Pancreas (tissue), 10 donors: ENCODE measurements at places on chromosomes 5 and 9. TPM values are rescaled to one million over a fixed set of nuclear protein-coding genes. Genes with fewer than 3 reads are reported as not detected.

DNA sequence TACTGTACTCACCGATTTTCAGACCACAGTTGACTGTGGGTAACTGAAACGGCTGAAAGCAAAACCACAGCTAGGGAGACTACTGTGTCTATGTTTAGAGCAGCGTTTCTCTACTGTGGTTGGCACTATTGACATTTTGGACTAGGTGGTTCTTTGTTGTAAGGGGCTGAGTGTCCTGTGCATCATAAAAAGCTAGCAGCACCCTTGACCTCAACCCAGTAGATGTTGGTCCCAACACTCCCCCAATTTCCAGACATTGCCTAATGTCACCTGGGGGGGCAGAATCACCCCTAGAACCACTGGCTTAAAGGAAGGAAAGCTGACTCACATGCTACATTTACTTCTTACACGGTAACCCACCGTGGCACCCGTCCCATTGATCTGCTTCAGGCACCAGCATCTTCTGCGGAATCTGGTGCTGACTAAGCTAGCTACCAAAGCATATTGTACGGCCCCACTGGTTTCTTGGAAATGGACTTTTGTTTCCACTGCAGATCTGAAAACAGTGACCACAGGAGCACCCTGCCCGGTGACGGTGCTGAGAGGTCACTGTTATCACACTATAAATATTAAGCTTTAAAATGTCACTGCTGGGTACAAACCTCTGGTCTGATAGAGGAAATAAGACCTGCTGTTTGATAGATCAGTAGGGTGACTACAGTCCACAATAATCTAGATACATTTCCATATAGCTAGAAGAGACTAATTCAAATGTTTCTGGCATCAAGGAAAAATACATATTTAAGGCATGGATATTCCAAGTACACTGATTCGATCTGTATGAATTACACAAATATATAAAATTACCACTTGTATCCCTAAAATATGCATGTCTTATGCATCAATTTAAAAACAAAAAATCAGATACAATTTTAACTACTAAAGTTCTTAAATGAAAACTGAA lies 151.4 kb downstream of the HSD17B3 start:
- no peak for DNase-seq

CDX1 gene
- not detected for total RNA-seq

DNA sequence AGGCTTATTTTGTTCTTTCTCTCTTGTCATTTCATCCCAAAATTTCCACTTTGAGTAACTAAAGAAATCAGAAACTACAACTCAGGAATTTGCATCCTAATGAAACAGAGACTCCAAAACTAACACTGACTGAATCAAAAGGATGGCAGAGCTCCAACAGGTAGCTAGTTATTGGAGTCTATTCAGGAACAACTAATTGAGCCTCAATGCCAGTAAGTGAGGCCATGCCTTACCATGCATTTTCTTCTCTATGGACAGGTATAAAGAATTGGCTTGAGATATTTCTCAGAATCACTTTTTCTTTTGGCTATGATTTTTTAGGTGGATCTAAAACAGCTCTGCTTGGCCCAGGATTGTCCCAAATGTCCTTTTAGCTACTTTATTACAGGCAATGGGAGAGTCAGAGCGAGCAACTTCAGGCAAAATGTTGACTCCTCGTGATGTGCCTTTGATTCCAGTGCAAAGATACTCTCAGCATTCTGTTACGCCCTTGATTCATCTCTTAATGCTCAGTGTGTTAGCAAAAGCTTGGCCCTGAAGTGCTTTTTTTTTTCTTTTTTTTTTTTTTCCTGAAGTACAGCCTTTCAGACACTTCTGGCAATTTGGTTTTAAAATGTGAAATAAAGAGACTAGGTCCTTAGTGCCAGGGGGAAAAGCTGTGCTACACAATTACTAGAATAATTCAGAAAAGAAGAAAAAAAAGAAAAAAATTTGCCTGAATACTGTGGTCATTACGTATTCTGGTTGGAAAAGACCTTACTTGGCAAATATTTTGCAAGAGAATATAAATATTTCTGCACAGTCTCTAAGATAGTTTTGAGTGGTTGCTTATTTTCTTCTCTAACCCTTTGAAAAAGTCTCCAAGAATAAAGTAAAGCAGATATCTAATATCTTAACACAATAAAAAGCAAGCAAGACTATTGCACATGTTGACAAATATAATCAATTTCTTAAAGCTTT lies 423.7 kb downstream of the ANXA1 start:
- DNase-seq, result no peak

- no peak for DNase-seq
Observed at GRCh38 chr5:156802501-156802900, 47.6 kb upstream of the PPP1R2B start.

DNA sequence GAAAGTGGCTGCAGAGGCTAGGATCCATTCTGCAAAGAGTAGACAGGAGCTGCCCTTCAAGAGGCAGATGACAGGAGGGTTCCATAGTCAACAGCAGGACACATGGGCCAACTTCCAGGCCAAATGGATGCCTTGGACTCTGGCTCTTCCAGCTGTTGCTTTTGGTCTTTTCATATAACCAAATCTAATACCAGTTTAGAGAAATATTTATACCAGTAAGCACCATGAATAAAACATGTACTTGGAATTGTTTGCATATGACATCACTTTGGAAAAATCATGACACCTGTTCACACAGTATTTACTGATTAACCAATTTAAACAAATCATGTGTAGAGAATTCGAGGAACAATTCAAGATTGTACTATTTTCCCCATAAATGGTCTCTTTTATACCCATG lies 481.3 kb downstream of the DMRT2 start:
- no peak for DNase-seq

MARCHF11 gene
- 0.37 TPM for total RNA-seq

DNA sequence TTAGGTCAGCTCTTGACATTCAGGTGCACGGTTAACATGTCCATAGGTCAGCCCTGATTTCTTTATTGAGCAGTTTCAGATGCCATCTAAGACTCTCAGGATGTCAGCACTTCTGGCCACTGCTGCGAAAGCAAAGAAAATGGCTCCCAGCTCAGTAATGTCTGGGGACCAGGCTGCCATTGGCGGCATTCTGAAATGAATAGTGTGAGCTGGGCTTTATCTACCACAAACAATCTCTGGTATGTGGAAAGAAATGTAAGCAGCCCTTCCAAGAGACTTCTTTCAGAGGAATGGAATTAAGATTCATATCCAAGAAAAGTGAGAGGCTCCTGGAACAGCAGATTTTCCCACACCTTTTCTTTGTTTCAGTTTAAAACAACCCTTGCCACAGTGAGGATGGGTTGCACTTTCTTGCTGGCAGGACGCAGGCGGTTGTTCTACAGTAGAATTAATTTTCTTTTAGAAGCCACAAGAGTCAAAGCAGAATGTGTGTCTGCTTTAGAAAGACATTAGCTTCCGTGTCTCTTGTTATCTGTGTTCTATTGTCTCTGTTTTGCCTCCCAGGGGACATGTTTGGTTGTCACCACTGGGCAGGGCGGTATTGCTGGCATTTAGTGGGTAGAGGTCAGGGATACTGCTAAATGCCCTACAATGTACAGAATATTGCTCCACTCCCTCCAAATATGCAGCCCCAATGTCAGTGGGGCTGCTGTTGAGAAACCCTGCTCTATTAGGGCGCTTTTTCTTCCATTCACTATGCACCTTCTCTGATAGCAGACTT lies 149.9 kb upstream of the ANKH start:
- DNase-seq, result no peak

EGFLAM gene
- total RNA-seq, result 1.1 TPM

- DNase-seq, result no peak
Observed at GRCh38 chr5:9888501-9888901, 258.4 kb upstream of the TAS2R1 start.

GRCh38 chr5:10471677-10472076 lies 30.0 kb downstream of the ROPN1L start:
- no peak for DNase-seq

- DNase-seq, result no peak
Observed at GRCh38 chr5:107415762-107416161, 255.0 kb downstream of the EFNA5 start.

DNA sequence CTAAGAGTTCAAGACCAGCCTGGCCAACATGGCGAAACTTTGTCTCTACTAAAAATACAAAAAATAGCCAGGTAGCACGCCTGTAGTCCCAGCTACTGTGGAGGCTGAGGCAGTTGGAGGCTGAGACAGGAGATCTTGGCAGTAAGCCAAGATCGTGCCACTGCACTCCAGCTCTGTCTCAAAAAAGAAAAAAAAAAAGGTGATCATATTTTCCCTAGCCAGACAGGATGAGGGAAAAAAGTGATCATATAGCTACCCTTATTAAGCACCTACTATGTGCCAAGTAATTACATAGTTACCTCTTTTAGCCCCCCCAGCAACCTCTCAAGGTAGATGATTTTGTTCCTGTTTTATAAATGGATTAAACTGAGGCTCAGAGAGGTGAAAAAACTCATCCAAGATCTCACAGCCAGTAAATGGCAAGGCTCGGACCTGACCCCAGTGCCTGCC lies 18.1 kb upstream of the RPL26L1 start:
- DNase-seq, result no peak

DNA sequence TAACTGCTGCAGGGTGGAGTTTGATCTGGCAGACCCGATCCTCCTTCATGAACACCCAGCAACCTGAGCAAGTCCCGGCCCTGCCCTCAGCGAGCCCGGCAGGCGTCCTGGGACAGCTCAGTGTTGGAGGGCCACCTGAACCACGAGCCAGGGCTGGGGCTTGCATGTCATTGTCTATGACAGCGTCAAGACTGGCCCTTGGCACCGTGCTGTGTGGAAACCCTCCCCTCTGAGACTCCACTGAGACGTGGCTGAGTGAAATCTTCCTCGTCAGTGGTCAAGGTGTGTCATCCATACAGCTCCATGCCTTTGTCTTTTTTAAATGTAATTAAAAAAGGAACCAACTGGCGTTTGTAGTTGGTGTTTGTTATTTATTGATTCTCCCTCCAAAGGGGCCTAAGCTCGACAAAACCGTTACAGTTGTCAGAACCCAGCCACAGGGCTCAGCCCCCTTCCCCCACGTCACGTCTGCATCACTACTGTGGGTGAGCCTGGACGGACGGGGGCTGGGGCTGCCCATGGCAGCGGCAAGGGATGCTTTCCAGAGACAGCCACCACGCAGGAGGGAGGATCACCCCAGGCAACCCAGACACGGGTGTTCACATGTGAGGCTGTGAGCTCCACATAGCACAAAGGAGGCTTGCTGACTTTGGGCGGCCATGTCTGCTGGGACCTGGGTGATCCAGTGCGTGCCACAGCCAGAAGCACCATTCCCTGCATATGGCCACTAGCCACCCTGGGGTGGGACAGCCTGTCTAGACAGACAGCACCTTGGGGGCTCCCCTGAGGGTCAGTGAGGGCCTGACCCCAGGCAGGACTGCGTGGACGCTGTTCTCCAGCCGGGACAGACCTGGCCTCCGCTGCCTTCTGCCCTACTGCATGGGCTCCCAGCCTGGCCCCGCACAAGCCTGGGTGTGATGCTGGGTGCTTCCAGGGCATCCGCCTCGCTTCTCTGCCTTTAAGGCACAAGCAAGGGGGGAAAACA lies 7.3 kb downstream of the UCK1 start:
- no peak for DNase-seq

GRCh38 chr9:75414371-75415160 lies 326.3 kb downstream of the OSTF1 start:
- DNase-seq, result no peak

DNA sequence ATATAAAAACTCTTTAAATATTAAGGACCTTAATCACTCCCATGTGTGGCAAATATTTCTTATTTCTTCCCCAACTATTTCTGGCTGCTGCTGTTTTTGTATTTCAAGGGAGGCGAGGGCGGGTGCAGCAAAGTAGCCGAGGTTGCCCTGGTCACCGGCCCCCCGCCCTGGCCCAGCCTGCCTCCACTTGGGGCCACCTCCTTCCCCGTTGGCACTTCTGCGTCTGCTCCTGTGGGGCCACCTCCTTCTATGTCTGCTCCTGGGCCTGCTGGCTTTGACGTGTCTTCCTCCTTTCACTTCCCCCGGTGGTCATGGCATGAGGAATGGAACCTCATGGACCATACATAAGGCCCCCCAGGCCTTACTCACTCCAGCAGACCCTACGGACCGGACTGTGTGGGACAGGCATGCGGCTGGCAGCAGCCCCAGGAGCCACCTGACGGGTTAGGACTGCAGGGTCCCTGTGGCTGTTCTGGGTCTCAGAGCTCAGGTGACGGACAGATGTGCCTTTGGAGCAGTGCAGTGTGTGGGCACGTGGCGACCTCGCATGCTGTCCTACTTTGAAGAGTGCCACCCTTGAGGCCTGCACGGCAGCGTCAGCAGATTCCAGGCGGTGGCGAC lies 5.8 kb upstream of the ENTPD8 start:
- no peak for DNase-seq

AK8 gene
- 0.72 TPM for total RNA-seq

DNA sequence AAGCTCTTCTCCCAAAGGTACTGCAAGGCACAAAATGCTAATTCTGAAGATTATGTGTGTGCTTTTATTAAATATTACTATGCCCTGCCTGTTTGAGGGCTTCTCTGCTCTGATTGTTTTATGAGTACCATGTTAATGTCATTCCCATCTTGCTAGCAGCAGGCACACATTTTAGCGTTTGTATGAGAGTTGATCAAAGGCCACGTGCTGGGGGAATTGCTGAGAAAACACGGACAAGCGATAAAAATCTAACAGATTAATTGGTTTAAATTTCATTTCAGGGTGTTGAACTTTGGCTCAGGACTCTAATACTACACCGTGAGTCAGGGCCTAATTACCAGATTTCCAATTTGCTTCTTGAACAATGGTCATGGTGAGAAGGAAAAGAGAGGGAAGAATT lies 298.4 kb downstream of the EBF1 start:
- no peak for DNase-seq

DNA sequence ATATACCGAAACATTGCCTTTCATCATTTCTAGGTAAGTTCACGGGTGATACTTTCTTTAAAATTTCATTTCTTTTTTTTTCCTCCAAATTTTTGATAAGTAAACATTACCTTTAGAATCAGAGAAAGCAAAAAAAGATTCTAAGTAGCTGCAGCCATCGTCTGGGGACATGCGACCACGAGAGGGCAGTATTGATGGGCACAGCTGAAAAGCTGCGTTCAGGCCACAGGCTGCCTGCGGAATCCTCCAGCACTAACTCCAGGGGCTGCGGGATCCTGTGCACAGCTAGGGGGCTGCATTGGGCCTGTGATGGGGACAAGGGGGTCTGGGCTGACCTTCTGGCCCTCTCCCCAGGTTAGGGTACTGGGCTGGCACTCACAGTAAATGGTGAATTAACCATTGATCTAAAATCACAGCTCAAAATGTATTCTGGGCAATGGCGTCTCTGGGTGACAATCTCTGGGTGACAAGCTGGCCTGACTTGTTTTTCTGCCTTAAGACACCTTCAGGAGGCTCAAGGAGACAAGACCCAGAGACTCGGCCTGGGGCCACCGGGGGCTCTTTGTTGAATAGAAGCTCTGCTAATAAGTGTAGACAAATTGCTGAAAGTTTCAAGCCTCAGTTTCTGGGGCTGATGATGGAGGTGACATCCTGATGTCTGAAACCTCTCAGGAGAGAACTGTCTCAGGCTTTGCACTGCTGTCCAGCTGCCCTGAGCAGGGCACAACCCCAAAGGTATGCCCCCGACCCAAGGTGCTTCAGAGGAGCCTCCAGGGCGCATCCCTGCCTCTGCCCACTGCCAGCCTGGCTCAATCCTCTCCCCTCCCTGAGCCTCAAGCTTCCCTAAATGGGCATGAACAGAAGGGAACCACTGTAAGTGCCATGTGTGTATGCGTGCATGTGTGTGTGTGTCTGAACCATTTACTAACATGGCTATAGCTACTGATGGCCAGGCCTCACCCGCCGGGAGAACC lies 44.3 kb upstream of the SARDH start:
- DNase-seq, result peak; percentile 77

IFNA14 gene
- total RNA-seq, result not detected
